ENCODE measurements at places on chromosomes 3 and 15.

DNA sequence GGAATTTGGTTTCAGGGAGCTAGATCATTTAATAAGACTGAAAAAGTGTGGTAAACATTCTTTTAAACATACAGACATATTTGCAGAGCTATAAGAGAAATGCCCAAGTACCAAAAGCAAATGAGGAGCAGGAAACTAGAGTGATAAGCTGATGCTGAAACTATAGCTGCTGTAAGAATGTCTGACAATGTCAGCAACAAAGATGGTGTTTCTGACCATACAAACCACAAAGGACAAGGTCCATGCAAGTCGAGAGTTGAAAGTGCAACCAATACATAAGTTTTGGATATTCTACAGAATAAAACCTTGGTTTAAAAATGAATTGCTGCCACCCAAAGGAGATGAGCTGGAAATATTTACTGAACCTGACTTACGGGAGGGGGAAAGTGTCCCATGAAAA lies 610.2 kb downstream of the TBL1XR1 start:
- no peak for DNase-seq

GRCh38 chr15:28107111-28107903 lies 8.2 kb upstream of the OCA2 start:
- DNase-seq: peak; percentile 42

DNA sequence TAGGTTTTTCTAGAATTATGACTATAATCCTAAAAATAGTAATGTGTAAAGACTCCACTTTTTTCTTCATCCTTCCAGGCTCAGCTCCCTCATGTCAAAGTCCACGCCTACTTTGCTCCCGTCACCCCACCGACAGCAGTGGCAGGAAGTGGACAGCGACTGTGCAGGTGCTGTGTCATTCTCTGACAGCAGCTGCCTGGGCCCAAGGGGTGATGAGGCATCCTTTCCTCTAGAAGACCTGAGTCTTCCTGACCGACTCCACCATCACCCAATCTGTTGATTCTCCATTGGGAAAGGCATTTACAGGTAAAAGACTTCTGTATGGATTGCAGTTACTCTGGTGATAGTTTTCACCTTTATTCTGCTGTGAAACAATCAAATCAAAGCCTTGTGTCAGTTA lies 54.8 kb downstream of the UBP1 start:
- no peak for DNase-seq

DNA sequence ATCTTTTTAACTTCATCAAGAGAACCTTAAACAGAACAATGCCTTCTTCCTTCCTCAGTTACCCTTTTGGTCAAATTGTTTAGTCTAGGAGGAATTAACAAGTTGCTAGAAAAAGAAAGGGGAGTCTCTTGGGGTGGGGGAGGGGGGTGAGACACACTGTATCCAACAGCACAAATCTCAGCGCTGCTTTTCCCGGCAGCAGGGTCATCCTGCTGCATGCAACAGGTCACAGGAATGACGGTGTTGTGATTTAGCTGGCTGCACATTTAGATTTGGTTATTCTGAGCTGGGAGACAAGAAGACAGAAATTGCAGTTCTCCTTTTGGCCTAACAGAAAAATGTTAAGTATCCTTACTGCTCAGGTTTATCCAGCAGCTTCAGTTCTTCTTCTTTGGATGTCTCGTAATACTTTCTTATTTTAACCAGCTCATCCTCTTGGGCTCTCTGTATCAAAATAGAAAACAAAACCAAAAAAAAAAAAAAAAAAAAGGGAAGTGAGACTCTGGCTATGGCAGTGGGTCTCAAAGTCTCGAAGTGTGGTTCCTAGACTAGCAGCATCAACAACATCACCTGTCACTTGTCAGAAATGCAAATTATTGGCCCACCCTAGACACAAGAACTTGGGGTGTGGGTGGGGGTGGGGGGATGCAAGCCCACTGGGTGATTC lies 190.5 kb downstream of the GREM1 start:
- DNase-seq: no peak

DNA sequence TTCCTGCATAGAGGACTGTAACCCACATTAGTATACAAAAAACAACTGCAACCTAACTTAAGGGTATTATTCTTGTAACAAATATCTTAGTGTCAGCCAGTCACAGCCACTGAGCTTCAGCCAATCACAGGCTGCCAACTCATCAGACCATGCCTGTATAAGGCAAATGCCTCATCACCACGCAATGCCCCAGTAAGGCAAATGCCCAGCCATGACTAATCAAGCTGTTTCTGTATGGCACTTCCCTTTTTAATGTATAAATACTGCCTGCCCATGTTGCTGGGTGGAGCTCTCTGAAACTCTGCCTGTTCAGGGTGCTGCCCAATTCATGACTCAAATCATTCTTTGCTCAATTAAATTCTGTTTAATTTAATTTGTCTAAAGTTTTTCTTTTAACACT lies 18.4 kb upstream of the GABRA5 start:
- DNase-seq: no peak

DNA sequence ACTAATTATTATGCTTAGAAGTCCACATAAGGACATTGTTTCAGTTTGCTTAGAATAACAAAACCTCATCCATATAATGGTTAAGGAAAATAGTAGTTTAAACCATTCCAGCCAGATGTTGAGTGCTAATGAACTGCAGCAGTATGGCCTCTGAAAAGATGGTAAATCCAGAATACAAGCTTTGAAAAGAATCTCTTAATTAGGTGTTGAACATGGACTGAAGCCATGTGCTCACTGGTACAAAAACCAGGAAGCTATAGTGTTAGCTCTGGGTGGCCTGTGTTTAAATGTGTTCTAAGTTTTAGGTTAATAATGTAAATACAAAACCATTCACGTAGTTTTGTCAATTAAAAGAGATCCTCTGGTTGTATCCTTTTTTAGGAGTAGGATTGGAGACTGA lies 78.2 kb downstream of the GALK2 start:
- DNase-seq: no peak
